ENCODE measurements at places on chromosomes 3 and 15.

DNA sequence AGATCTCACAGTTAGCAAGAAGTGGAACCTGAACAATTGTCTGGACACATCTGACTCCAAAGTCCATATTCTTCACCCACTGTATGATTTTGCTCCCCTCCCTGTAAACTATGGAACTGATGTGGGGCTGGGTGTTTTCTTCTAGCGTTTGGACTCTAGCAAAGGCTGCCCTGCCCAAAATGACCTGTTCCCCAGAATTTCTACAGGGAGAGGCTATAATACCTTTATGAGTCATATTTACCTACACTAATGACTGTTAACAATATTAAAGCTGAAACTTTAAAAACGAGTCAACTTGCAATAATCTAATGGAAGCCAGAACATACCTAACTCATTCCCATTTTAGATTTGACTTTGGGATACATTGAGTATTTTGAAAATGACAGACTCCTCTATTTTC lies 531.2 kb upstream of the CFAP20DC start:
- DNase-seq, result no peak

GRCh38 chr15:27256446-27256845 lies 285.5 kb downstream of the GABRG3 start:
- no peak for DNase-seq

DNA sequence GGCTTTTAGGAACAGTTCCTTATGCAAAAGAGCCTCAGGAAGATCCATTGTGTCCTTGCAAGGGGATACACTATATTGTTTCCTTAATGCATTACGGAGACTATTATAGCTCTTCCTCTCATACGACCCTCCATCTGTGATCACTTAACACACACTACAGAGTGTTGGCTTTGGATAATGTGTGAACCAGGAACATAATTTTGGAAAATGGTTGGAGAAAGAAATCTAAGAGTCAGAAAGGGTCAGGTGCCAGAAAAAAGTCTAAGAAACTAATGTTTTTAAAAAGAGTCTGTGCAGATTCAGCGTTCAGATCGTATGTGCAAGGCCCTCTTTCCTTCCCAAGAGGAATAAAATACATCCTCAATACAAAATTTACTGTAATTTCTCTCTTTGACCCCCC lies 27.3 kb downstream of the LRRN1 start:
- no peak for DNase-seq

GRCh38 chr3:123486460-123486859 lies 37.6 kb upstream of the ADCY5 start:
- no peak for DNase-seq

GRCh38 chr15:101657968-101658784 lies 6.0 kb upstream of the TM2D3 start:
- DNase-seq, result no peak

- no peak for DNase-seq
These were observed 61.8 kb downstream of the ARHGEF26 start for GRCh38 chr3:154182975-154183374.

DNA sequence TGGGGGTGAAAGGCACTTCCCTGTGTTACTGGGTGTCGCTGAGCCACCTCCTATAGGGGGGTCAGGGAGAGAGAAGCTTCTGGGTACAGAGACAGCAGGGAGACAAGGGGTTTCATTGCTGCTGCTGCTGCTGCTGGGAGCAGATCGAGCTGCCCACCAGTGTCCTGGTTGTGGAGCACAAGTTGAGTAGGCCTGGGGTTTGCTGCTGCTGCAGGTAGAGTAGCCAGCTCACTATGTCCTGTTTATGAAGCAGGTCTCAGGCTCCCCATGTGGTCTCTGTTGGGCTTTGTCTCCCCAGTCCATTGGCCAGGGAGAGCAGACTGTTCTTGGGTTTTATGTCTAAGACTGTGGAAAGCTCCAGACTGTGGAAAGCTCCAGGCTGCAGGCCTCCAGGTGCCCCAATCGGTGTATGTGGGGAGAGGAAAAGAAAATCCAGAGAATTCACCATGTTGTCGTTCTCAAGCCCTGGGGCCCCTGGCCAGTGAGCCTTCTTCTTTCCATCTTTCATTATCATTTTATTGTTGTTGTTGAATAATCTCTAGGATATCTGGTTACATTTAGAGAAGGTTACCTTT lies 157.8 kb downstream of the ADAMTS17 start:
- no peak for DNase-seq

DNA sequence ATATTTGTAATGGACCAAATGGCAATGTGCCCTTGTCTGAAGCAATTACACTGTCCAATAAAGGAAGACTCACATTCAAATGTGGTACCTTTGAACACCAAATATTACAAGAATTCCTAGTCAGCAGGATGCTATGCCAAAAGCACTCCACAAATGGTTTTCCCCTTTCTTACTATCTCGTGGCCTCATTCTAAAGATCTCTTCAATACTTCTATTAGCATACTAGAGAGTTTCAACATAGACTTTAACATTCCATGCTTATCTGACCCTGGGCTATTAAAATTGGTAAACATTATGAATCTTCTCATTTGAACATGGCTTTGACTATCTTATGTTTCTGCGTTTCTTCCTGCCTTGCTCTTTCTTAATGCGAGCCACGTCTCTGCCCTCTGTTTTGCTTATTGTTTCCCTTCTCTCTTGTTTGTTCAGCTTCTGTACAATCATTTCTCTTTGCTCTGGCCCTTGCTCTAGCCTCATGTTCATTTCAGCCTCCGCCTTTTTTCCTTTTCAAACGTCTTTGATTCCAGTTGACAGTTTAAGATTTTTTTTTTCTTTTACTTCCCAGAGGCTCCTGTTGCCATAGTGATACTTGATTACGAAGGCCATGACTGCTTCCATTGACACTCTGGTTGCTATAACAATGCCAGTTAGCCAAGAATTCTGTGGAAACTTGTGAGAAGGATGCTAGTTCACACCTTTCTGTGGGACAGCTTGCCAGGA lies 49.5 kb upstream of the SLC9A9 start:
- peak; percentile 44 for DNase-seq

GRCh38 chr3:37257581-37257980 lies 83.2 kb upstream of the LRRFIP2 start:
- no peak for DNase-seq

- DNase-seq, result no peak
These were observed 190.8 kb downstream of the XXYLT1 start for GRCh38 chr3:195080125-195080524.

DNA sequence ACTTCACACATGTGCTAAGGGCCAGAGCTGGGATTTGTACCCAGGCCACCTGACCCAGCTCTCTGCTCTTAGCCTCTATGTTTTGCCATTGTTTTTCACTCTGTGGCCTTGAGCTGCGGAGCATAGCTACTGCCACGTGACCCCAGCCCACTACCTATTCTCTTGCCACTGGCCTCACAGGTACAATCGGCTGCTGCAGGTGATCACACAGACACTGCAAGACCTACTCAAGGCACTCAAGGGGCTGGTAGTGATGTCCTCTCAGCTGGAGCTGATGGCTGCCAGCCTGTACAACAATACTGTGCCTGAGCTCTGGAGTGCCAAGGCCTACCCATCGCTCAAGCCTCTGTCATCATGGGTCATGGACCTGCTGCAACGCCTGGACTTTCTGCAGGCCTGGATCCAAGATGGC lies 46.2 kb downstream of the SEMA3G start:
- no peak for DNase-seq

DNA sequence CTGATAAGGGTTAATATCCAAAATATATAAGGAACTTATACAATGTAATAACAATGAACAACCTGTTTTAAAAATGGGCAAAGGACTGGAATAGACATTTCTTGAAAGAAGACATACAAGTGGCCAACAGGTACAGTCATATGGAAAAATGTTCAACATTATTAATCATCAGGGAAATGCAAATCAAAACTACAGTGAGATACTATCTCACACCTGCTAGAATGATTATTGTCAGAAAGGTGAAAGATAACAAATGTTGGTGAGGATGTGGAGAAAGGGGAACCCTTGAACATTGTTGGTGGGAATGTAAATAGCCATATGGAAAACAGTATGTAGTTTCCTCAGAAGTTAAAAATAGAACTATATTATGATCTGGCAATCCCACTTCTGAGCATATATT lies 20.4 kb downstream of the GOLM2 start:
- no peak for DNase-seq

GRCh38 chr15:51768018-51768417 lies 16.6 kb downstream of the TMOD2 start:
- no peak for DNase-seq

- DNase-seq, result peak; percentile 18
These were observed 26.7 kb upstream of the TGM5 start for GRCh38 chr15:43293432-43293831.

- peak; percentile 88 for DNase-seq
These were observed 110.8 kb upstream of the RAD18 start for GRCh38 chr3:9074079-9074478.

DNA sequence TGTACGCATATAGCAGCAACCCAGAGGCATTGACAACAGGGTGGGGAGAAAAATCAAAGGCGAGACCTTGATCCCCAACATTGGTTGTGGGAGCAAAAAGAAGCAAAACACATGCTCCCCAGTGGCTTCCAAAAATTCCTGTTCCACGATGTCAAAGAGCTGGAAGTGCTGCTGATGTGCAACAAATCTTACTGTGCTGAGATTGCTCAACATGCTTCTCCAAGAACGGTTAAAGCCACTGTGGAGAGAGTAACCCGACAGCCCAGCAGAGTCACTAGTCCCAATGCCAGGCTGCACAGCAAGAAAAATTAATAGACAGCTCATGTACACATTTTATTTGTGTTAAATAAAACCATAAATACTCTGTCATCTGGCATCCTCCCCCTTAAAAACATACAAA lies 179.9 kb upstream of the PFN2 start:
- no peak for DNase-seq

DNA sequence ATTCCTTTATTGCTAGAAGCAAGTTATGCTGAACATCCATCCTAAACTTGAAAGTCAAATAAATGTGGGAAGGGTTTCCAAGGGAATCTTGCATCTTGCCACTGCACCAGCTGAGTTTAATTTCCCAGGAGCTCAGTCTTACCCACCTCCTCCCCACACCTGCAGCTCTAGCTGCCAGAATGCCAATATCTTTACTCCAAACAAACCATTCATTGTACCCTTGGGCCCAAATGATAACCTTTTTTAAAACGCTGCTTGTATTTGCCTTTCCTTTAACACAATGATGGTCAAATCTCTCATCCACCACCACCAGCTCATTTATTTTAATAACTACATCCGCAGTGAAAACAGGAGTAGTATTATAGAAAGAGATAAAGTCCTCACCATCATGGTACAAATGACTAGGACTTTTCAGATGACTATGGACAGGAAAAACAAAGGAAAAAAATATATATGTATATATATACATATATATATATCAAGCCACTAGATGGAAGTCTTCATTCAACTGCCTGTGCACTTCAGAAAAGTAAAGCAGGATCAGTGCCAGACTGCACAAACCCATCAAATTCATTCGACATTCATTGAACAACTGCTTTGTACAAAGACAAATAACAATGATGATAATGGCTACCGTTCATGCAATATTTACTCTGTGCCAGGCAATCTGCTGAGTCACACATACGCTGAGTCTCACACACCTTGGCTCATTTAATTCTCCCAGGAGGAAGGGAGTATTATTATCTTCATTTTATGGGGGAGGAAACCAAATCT lies 44.0 kb downstream of the BFSP2 start:
- DNase-seq, result peak; percentile 23

DNA sequence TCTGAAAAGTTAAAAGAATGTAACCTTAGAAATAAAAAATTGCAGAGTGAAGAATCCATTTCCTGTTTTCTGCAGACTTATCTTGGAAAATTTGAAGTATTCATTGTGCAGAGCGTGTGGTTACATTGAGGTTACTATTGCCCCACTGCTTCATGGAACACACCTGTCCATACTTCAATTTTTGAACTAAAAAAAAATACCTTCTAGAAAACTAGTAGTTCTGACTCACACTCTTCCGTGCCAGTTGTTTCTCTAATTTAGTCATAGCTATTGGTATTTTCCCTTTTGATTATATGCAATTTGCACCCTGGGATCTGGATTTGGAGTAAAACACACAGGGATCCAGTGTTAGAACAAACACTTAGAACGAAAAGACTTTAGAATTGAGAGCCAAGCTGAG lies 111.8 kb upstream of the LYSMD4 start:
- DNase-seq, result peak; percentile 11

GRCh38 chr3:50557106-50557505 lies 10.4 kb downstream of the C3orf18 start:
- DNase-seq, result no peak

DNA sequence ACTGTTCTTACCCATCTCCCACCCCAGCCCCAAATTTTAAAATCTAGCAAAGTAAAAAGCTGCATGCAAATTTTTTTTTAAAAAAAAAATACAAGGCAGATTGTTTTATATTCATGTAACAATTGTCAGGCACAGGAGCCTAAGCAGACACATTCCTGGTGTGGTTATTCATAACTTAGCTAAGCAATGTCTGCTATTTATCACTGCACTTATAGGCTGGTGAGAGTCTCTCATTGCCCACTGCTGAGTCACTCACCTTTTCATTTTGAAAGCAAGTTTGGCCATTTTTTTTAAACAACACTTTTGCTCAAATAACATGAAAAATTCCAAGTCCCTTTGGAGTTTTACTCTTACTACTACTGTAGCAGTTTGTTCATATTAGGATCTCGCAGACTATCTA lies 413.9 kb downstream of the RBMS3 start:
- DNase-seq, result peak; percentile 97

DNA sequence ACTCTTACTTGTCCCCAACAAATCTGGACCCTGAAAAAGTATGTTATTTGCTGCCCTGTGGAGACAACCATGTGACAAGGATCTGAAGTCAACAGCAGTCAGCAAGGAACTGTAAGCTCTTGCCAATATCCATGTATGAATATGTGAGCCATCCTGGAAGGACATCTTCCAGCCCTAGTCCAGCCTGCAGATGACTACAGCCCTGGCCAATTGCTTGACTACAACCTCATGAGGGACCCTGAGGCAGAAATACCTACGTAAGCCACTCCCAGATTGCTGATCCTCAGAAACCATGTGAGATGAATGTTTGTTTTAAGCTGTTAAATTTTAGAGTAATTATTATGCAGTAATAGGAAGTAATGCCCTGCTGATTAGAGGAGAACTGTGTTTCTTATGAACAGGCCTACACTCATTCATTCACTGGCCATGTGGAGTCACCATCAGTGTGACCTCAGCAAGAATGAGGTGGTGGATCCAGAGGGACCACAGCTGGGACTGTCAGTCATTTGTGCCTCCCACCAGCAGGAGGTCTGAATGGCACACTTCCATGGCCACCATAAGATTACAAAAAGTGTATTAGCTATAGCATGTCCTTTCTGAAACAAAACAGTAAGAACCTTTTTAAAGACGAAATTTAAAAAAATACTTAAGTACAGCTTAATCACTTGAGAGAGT lies 92.6 kb downstream of the TFDP2 start:
- peak; percentile 9 for DNase-seq

GRCh38 chr15:70535071-70535954 lies 228.0 kb downstream of the UACA start:
- DNase-seq, result no peak

- no peak for DNase-seq
These were observed 26.0 kb downstream of the CFAP92 start for GRCh38 chr3:128967748-128968355.

GRCh38 chr15:47374222-47374621 lies 343.1 kb upstream of the SEMA6D start:
- DNase-seq, result peak; percentile 18

GRCh38 chr3:53230041-53230621 lies 25.7 kb downstream of the TKT start:
- DNase-seq, result no peak
